ENCODE measurements at places on chromosomes 16 and 17. TPM values are rescaled to one million over a fixed set of nuclear protein-coding genes. Genes with fewer than 3 reads are reported as not detected.

LGALS9B gene
- 2.0 TPM for total RNA-seq

NOD2 gene
- total RNA-seq, result 5.1 TPM

CFAP119 gene
- total RNA-seq, result 2.3 TPM

TBCD gene
- total RNA-seq, result 166 TPM

TOX3 gene
- not detected for total RNA-seq

CCL23 gene
- not detected for total RNA-seq

CDH5 gene
- total RNA-seq, result not detected

FBXL16 gene
- 12.0 TPM for total RNA-seq

CSH1 gene
- total RNA-seq, result not detected

FOXF1 gene
- not detected for total RNA-seq

RCVRN gene
- total RNA-seq, result not detected

TBC1D3G gene
- not detected for total RNA-seq

CBFA2T3 gene
- total RNA-seq, result 0.73 TPM

KRT36 gene
- total RNA-seq, result not detected

NLK gene
- total RNA-seq, result 14.1 TPM

GUCY2D gene
- total RNA-seq, result 0.05 TPM

HSPB9 gene
- total RNA-seq, result not detected

SOST gene
- not detected for total RNA-seq

MILR1 gene
- 1.2 TPM for total RNA-seq

MYH1 gene
- not detected for total RNA-seq

TP53TG3C gene
- total RNA-seq, result not detected

RGS9 gene
- 22.7 TPM for total RNA-seq

ENPP7 gene
- total RNA-seq, result not detected

TBC1D3E gene
- not detected for total RNA-seq

GAST gene
- not detected for total RNA-seq

ACSM3 gene
- total RNA-seq, result 5.5 TPM

PIGW gene
- 16.0 TPM for total RNA-seq

MC1R gene
- total RNA-seq, result 9.1 TPM

All from T-helper 2 cell treated with Interferon-gamma antibody and Interleukin-4, amounts not matched to agents 100 ng/mL and 5 ng/mL, for 36 hours (primary cell).